GM23248 (cell line): ENCODE measurements at places on chromosomes 1 and 21. TPM values are rescaled to one million over a fixed set of nuclear protein-coding genes. Genes with fewer than 3 reads are reported as not detected.
A peak's percentile ranks its signal among the peaks of the same experiment; 100 is the strongest.

DNA sequence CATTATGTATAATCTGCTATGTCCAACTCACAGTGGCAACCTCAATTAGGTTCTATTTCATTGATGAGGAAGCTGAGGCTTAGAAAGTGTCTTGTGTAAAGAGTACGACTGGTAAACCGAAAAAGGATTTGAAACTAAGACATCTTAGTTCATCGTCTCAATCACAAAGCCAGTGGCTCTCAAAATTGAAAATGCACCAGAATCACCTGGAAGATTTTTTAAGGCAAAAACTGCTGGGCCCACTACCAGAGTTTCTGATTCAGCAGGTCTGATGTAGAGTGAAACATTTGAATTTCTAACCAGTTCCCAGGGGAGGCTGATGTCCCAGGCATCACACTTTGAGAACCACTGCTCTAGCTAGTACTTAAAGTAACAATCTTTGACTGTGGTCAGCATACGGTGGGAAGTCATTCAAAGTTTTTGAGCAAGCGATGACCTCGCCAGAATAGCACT, 5.2 kb upstream of the LRRC53 start:
- no peak overlapping the region for H3K4me3 ChIP-seq
- peaks cover 3% of the 10 kb centered on the region; the same call in 1 of the 2 replicates for H3K27me3 ChIP-seq
- no peak for DNase-seq
- H3K36me3 ChIP-seq = no peaks in the 10 kb centered on the region
- H3K27ac ChIP-seq = no peak overlapping the region

GRCh38 chr1:184860535-184860934, 105.9 kb upstream of the EDEM3 start:
- no peaks in the 10 kb centered on the region for H3K36me3 ChIP-seq
- peaks cover 8% of the 10 kb centered on the region; the same call in 1 of the 2 replicates for H3K4me1 ChIP-seq
- no peaks in the 10 kb centered on the region for H3K27me3 ChIP-seq
- no peak overlapping the region for H3K4me3 ChIP-seq
- DNase-seq = peak; percentile 7
- no peak overlapping the region for H3K27ac ChIP-seq

- no peaks in the 10 kb centered on the region for H3K4me1 ChIP-seq
- H3K27ac ChIP-seq = no peak overlapping the region
- peaks cover 39% of the 10 kb centered on the region for H3K36me3 ChIP-seq
- H3K27me3 ChIP-seq = no peaks in the 10 kb centered on the region
- H3K4me3 ChIP-seq = no peak overlapping the region
Observed at GRCh38 chr1:12006167-12006921, 13.0 kb upstream of the MIIP start.

DCDC2B gene
- total RNA-seq = not detected in 2 replicates

HTR6 gene
- total RNA-seq = not detected in 2 replicates
